ENCODE measurements at places on chromosomes 12 and 14.

GRCh38 chr12:24991209-24992049 is 42.5 kb upstream of the BCAT1 start:
- peak; percentile 51 for DNase-seq
- no peaks in the 10 kb centered on the region for H3K27me3 ChIP-seq
- H3K4me1 ChIP-seq = no peaks in the 10 kb centered on the region
- H3K4me3 ChIP-seq = no peak overlapping the region
- no peak overlapping the region for H3K27ac ChIP-seq

- H3K36me3 ChIP-seq = no peaks in the 10 kb centered on the region
- H3K4me1 ChIP-seq = peaks cover 2% of the 10 kb centered on the region
- no peak overlapping the region for H3K4me3 ChIP-seq
- H3K27me3 ChIP-seq = no peaks in the 10 kb centered on the region
- no peak for DNase-seq
These were observed 1.5 kb downstream of the ZNF605 start for GRCh38 chr12:132954471-132955048.

GRCh38 chr12:59182191-59182590 is 261.9 kb upstream of the LRIG3 start:
- H3K36me3 ChIP-seq = no peaks in the 10 kb centered on the region
- no peaks in the 10 kb centered on the region for H3K4me1 ChIP-seq
- H3K27ac ChIP-seq = no peak overlapping the region
- H3K27me3 ChIP-seq = peaks cover 1% of the 10 kb centered on the region

DNA sequence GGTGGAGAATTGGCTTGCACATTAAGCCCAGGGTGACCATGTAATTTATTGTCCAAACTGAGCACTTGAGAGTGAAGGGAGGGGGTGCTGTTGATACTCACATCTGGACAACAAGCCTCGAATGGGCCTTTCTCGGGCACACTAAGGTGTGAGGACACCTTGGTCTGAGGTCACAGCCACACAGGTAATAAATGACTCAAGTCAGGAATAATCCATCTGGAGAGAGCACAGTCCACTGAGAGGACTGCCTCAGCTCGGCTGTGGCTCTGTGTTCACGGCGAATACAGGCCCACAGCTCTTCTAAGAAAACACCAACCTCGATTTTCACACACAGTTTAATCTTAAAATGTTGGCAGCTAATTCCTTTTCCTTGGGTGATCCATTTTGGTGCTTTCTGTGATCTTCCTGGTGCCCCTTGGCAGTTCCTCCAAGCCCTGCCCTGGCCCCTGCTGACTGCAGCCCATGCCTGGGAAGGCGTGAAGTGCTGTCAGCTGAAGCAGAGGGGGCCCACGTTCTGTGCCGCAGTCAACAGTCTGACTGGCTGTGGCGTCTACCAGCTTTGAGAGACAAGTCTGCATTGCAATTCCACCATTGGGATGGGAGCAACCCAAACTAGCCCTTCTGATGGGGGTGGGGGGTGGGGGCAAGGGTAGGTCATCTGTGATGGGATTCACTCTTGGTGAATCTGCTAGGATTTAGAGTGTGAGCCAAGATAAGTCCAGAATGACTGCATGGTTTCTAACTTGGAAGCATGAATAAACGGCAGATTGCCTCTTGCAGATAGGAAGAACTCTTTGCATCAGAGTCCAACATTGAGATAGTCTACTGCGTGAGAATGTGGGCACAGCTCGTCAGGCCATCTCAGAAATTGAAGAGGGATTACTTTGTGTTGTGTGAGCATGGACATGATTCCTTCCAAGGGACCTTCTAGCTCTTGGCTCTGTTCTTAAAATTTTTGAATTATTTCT is 42.8 kb downstream of the ZNF664 start:
- no peaks in the 10 kb centered on the region for H3K27me3 ChIP-seq
- no peak for DNase-seq
- H3K36me3 ChIP-seq = no peaks in the 10 kb centered on the region
- no peaks in the 10 kb centered on the region for H3K4me1 ChIP-seq
- H3K4me3 ChIP-seq = no peak overlapping the region
- H3K27ac ChIP-seq = no peak overlapping the region

DNA sequence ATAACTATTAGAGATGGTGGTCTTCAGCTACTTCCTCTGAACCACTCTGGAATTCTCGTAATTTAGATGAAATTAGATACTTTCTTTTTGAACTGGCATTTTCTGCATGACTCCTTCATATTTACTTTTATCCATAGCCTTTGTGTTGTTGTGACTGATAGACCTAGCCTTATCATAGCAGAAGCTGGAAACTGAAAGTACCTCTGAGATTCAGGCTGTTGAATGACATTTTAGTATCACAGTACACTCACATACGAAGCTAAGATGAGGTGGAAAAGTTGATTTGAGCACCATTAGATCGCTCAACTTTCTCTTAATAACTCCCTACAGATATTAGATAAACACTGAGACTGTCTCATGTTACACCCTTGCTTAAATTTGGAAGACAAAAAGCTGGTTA is 525.1 kb upstream of the FBXO33 start:
- no peak overlapping the region for H3K4me3 ChIP-seq
- H3K27ac ChIP-seq = no peak overlapping the region
- no peaks in the 10 kb centered on the region for H3K36me3 ChIP-seq
- no peaks in the 10 kb centered on the region for H3K27me3 ChIP-seq

GRCh38 chr12:71460850-71461609 is 21.4 kb downstream of the LGR5 start:
- H3K4me1 ChIP-seq = peaks cover 17% of the 10 kb centered on the region
- H3K27me3 ChIP-seq = no peaks in the 10 kb centered on the region
- no peak overlapping the region for H3K4me3 ChIP-seq
- H3K27ac ChIP-seq = peak overlapping the region; percentile 81

DNA sequence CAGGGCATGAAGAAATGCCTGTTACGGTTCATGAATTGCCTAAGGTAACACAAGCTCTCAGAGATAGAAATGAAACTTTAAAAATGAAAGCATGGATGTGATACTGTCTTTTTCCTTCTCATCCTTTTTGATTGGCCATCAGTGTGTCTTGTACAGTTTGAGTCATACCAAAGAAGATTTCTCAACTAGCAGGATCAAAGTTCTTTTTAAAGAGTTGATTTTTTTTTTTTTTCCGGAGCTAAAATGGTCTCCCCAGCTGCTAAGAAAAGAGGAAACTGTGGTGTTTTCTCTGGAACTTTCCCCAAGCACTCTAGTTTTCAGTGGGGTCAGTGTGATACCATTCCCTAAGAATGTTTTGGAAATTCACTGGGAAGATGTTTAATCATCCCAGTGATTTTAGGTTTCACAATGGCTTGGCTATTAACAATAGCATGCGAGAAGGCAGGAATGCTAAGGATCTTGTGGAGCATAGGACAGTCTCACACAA is 105.0 kb downstream of the ETNK1 start:
- H3K36me3 ChIP-seq = no peaks in the 10 kb centered on the region
- H3K27me3 ChIP-seq = no peaks in the 10 kb centered on the region
- no peaks in the 10 kb centered on the region for H3K4me1 ChIP-seq
- H3K4me3 ChIP-seq = no peak overlapping the region

- H3K4me3 ChIP-seq = no peak overlapping the region
- H3K27ac ChIP-seq = no peak overlapping the region
- H3K36me3 ChIP-seq = no peaks in the 10 kb centered on the region
- peak; percentile 93 for DNase-seq
- H3K4me1 ChIP-seq = no peaks in the 10 kb centered on the region
These were observed 196.6 kb downstream of the EGLN3 start for GRCh38 chr14:33754261-33754660.

DNA sequence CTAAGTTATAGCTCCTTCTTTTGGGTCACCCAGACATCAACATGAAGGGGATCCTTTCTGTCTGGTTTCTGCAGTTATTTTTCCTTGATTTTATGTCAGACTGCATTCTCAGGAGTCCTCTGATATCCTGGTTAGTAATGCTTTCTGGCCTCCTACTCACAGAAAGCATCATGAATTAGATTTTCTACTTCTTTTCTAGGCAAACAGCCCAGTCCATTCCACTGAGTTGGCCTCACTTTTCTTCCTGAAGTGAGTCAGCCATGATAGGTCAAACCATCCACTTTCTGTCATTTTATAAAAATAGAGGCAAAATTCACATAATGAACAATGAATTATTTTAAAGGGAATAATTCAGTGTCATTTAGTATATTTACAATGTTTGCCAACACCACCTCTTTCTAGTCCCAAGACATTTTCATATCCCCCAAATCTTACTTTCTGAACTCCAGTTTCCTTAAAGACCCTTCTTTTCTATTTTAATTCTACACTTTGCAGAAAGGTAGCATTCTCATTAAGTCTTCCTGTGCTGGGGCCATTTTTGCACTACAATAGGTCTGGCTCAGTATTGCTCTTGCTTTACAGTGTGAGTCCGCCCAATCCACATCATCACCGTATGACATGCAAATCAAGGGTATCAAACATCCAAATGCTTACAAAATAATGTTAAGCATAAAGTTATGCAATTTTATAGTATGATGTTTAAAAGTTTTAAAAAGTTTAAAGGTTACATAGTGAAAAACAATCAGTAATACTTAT is 95.1 kb downstream of the UNC79 start:
- no peak for DNase-seq
- no peaks in the 10 kb centered on the region for H3K27me3 ChIP-seq
- no peak overlapping the region for H3K4me3 ChIP-seq
- H3K36me3 ChIP-seq = no peaks in the 10 kb centered on the region
- H3K4me1 ChIP-seq = no peaks in the 10 kb centered on the region

DNA sequence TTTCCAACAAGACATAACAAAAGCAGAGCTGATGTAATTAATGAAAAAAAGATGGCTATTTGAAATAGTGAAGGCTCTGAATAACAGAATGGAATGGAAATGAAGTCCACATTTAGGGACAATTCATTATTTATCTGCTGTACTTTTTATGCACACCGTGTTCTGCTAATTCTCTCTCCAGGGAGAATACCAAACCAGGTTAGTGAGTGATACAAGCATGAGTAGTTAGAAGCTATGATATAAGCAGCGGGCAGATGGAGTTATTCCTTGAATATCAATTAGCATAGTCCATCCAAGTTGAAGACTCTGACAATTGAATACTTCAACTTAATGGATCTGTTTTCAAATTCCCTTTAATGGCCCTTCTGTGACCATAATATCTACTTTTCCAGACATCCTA is 162.1 kb upstream of the TMTC2 start:
- H3K4me3 ChIP-seq = no peak overlapping the region
- H3K36me3 ChIP-seq = no peaks in the 10 kb centered on the region
- no peak for DNase-seq
- no peak overlapping the region for H3K27ac ChIP-seq
- no peaks in the 10 kb centered on the region for H3K27me3 ChIP-seq

DNA sequence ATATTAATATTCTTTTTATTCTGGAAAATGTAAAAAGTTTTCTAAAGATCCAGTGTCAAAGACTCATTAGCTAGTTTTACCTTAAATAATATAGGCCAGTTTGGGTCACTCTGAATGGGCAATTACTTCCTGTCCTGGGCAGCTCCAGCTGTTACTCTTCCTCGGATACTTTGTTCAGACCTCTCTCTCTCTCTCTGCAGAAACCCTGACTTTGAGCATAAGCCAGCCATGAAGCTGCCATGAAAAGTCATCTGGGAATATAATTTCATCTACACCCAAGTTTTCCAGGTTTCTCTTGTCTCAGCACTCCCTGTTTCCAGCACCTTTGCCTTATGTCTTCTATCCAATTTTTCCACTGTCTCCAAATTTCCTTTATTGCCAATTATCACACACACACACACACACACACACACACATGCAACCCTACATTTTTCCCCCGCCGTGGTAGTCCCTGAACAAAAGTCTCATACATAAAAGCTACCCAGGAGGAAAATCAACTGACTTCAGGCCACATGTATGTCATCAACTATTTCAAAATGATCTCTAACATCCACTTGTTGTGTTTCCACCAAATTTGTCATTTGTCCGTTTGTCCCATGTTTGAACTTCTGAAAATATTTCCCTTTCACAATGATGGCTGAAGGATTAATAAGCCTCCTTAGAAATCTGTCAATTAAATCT is 318.1 kb downstream of the SSPN start:
- peaks cover 3% of the 10 kb centered on the region for H3K4me1 ChIP-seq
- no peak for DNase-seq
- H3K27ac ChIP-seq = no peak overlapping the region

DNA sequence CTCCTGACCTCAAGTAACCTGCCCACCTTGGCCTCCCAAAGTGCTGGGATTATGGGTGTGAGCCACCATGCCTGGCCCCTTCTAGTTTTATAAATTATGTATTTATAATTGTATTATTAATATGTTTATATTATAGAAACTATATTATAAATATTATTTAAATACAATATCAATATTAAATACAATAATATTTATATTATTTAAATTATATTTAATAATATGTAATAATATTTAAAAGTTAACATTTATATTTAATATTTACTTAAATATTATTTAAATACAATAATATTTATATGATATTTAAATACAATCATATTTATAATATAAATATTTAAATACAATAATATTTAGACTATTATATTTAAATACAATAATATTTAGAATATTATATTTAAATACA is 20.0 kb downstream of the SDR9C7 start:
- no peak overlapping the region for H3K4me3 ChIP-seq
- DNase-seq = no peak
- H3K27me3 ChIP-seq = no peaks in the 10 kb centered on the region
- no peaks in the 10 kb centered on the region for H3K36me3 ChIP-seq
- no peaks in the 10 kb centered on the region for H3K4me1 ChIP-seq
- H3K27ac ChIP-seq = no peak overlapping the region

DNA sequence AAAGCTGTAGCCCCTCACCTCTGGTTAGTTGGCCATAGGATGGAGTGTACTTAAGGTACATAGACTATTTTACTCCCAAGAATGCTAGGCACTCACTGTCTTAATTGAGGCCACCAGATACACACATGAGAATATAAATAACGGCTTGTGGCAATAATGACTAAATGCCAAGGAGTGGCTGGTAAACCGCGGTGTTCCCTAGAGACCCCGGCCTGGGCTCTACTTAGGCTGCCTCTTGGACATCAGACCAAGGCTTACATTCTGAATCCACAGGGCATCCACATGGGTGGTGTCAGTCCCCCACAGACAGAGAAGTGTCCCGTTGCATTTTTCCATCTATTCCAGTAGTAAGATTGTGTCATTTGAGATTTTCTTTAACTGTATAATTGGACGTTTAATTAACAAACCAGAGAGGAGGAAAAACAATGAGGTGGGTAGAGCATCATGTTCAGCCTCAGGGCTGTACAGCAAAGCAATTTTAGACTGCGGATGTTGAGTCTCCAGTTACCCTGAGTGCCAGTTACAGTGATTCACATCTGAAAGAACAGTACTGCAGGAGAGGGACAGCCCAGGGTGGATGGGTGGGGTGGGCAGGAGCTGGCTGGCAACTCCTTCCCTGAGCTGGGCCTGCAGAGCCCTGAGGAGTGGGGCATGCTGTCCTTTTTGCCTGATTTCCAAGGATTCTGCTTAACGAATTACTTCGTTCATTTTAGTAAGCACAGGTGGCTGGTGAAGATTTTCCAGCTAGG is 20.5 kb downstream of the CKB start:
- peaks cover 10% of the 10 kb centered on the region for H3K36me3 ChIP-seq
- no peak for DNase-seq
- no peaks in the 10 kb centered on the region for H3K27me3 ChIP-seq
- no peak overlapping the region for H3K27ac ChIP-seq
- no peak overlapping the region for H3K4me3 ChIP-seq
